Fibroblast of the aortic adventitia (primary cell): ENCODE measurements at places on chromosomes 2 and 18.

DNA sequence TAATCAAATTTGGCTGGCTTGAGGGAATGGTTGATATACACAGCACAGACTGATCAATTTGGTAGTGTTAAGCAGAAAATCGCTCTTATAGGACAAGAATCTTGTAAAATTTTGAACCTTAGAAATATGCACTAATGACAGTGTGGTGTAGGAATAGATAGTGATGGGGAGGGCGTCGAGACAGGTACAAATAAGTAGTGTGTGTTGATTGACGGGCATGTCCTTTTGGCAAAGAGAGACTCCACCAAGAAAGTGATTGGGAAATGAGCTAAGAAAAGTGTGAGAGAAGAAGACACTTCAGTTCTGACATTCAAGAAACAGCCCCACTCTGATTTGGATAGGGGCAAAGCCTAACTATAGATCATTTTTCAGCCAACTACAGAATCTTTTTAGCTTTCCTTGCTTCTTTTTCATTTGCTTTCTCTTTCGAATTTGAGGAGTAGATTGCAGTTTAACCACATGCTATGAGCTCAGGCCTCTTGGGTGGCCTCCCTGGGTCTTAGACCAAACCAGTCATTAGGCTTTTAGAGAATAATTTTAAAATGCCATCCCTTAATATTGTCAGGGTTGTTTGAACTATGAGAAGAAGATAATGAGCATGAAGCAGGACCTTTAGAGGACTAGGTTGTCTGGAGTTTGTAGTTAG is 127.1 kb downstream of the CERS6 start:
- DNase-seq = peak; percentile 61

DNA sequence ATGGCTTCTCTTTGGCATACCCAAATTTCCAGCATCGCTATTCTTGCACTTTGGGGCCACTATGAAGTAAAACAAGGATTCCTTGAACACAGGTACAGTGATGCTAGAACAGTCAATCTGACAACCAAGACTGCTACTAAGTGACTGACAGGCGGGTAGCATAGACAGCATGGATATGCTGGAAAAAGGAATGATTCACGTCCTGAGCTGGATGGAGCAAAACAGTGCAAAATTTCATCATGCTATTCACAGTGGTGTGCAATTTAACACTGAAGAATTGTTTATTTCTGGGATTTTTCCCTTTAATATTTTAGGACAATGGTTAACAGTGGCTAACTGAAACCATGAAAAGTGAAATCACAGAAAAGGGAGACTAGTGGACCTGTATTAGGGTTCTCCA is 1511.2 kb upstream of the ZEB2 start:
- DNase-seq = peak; percentile 10

DNA sequence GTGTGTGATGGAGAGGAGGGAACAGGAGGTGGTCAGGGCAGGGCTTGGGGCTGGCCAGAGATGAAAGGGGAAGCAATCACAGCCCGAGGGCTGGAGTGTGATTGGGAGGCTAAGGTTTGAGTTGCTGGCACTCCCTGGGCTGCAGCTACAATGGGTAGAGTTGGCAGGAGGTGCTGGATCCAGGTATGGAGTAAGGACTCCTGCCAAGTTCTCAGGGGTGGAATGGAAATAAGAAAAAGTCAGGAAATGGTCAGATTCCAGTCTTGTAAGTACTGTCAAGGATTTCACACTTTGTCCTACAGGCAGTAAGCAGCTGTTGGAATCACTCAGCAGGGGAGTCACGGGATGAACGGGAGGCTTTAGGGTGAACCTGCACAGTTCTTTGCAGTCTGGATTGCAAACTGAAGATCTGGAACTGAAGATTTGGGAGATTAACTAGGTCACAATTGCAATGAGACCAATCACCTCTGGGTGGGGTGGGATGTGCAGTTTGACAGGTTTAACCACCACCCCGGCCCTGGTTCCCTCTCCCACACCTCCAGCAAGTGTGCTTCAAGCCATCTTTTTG is 10.9 kb upstream of the INPP5D start:
- no peak for DNase-seq

DNA sequence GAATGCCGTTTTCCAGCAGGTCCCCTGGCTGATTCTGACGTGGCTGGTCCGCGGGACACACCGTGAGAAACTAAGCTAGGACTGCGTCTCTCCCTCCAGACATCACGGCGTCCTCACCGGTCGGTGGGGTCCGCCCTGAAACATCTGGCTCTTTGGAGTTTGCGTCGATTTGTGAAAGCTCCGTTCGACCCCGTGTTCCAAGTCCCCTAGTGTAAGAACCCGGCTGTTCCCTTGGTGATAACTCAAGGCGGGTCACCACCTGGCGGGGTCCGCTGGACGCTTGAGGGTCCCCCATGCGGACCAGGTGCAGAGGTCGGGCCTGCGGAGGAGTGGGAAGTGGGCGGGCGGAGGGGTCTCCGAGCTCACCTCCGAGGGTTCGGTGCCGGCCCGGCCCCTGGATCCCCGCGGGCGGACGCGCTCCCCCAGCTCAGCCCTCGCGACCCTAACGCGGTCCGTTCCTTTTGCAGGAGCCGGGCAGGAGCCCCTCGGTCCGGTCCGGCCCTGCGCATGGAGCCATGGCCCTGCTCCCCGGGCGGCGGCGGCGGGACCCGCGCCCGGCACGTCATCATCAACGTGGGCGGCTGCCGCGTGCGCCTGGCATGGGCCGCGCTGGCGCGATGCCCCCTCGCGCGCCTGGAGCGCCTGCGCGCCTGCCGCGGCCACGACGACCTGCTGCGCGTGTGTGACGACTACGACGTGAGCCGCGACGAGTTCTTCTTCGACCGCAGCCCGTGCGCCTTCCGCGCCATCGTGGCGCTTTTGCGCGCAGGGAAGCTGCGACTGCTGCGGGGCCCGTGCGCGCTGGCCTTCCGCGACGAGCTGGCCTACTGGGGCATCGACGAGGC is 65.6 kb downstream of the KCNG2 start:
- no peak for DNase-seq

GRCh38 chr18:5943514-5943913 is 48.2 kb upstream of the TMEM200C start:
- peak; percentile 17 for DNase-seq

- peak; percentile 48 for DNase-seq
Measured at GRCh38 chr2:196088203-196088602, 19.6 kb upstream of the DNAH7 start.

GRCh38 chr2:26347286-26347865 is 787 bp upstream of the ADGRF3 start:
- DNase-seq = peak; percentile 20

- DNase-seq = no peak
Measured at GRCh38 chr2:208172125-208172524, 8.7 kb upstream of the CRYGA start.

- DNase-seq = peak; percentile 14
Measured at GRCh38 chr2:210198326-210198725, 26.9 kb downstream of the ACADL start.

- DNase-seq = no peak
Measured at GRCh38 chr2:83894976-83895375, 564.1 kb downstream of the SUCLG1 start.

DNA sequence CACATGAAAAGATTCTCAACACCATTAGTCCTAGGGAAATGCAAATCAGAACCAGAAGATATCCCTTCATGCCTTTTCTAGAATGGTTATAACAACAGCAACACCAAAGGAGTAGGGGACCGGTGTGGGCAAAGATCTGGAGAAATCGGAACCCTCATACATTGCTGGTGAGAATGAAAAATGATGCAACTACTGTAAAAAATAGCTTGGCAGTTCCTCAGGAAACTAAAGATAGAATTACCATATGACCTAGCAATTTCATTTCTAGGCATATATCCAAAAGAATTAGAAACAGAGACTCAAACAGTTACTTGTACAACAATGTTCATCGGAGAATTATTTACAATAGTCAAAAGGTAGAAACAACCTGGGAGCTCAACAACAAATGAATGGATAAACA is 29.2 kb upstream of the CDH7 start:
- no peak for DNase-seq

GRCh38 chr2:5674026-5674340 is 18.2 kb upstream of the SOX11 start:
- DNase-seq = no peak

DNA sequence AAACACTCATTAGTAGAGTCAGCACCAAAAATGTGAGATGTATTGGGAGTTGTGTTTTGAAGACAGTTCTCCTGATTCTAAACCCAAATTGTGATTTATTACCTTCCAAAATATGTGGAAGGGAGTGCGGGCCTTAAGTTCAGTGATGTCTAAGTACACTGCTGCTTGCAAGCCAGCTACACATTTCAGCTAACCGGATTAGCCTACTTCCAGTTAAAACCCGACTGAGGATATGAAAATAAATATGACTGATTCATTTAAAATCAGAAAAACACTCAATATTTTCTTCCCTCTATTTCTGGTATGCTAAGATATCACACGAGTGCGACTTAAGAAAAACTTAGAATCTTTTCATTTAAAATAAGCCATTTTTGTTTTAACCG is 907 bp downstream of the FHL2 start:
- peak; percentile 69 for DNase-seq

DNA sequence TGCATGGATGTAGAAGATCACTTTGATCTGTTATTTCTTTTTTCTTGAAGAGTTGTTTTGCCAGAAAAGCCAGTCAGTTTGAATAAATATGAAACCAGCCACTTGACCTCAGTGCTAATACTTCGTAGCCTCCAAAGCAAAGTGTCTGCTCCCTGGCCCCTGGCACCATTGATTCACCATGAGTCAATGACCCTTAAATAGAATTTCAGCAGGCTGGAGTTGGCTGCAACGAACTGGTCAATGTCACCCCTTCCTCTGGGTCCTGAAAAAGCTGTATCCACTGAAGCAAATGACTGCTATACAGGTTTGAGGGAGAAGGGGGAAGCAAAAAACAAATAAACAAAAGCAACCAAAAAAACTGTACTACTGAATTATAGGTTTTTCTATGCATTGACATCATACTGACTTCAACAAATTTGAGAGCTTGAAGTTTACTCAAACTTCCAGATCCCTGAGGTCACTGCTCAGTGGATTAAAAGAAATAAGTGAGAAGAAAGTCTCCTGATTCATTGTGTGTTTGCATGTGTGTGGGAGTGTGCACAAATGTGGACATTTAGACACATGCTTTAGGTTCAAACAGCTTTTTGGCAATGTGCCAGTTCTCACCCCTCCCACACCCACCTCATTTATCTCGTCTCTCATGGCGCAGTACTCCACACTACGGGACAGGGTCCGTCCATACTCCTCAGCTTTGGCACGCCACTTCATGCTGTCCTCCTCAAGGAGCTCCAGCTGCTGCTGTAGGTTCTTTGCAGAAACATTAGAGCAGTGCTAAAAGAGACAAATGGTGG is 58.1 kb upstream of the TTN start:
- peak; percentile 49 for DNase-seq

GRCh38 chr2:55875434-55876135 is 48.0 kb downstream of the EFEMP1 start:
- peak; percentile 90 for DNase-seq

- no peak for DNase-seq
Measured at GRCh38 chr2:202608142-202608852, 26.5 kb upstream of the FAM117B start.

DNA sequence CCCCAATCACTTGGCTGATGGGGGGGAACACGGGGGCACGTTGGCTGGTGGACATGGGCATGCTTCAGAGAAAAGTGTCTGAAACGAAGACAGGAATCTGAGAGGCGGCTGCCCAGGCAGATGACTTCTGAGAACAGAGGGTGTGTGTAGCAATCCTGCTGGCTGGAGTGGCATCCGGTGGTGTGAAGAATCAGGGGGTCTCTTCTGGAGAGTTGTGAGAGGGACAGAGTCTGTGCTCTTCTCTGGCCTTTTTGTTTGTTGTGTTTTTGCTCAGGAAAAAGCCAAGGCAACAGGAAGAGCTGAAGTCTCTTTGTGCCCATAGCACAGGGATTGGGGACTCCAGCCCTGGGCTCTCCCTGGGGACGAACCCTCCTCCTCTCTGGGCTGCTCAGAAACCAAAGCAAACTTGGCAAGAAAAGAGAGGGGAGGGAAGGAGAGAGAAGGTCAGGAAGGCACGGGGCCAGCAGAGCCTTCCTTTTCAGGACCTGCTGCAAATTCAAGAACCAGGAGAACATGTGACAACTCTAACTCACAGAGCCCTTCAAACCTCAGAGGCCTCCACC is 97.0 kb upstream of the SMAD2 start:
- DNase-seq = no peak
